ENCODE measurements at places on chromosomes 6 and 20.
A peak's percentile ranks its signal among the peaks of the same experiment; 100 is the strongest.

DNA sequence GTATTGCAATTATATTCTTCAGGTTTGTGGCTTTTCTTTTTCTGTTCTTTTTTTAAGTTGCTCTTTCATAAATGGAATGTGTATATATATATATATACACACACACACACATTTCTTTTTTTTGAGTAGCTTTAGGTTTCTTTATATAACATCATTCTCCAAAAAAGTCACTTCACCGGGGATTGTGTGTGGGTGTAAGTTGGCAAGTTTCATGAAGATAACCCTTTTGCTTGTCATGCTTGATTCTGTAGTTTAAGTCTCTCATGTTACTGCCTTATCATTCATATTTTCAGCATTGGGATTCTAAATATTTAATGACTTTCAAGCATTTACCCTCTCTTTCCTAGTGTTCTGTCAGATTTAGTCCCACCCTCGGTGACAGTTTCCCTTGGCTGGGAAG lies 181.0 kb downstream of the FARS2 start:
- DNase-seq = no peak

DNA sequence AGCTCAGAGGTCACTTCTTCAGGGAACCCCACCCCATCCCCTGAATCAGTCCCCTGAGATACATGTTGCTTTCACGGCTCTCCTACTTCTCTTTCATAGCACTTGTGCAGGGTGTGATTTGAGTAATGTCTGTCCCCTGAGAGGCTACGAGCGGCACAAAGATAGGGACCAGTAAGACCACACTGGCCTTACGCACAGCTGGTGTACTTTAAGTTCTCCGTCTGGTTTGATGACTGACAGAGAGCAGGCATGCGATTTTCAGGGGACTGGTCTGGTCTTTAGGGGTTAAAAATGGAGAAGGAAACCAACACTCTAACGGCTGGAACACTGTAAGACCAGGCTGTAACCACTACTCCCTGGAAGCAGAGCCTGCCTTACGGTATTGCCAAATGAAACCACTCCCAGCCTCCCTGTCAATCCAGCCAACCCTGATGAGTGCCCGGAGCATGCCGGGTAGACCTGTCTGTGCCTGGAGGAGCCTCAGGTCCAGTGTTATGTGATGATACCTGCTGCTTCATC lies 47.1 kb downstream of the ELMO2 start:
- DNase-seq = no peak

GRCh38 chr6:168964138-168964835 lies 289.4 kb downstream of the THBS2 start:
- DNase-seq = no peak

DNA sequence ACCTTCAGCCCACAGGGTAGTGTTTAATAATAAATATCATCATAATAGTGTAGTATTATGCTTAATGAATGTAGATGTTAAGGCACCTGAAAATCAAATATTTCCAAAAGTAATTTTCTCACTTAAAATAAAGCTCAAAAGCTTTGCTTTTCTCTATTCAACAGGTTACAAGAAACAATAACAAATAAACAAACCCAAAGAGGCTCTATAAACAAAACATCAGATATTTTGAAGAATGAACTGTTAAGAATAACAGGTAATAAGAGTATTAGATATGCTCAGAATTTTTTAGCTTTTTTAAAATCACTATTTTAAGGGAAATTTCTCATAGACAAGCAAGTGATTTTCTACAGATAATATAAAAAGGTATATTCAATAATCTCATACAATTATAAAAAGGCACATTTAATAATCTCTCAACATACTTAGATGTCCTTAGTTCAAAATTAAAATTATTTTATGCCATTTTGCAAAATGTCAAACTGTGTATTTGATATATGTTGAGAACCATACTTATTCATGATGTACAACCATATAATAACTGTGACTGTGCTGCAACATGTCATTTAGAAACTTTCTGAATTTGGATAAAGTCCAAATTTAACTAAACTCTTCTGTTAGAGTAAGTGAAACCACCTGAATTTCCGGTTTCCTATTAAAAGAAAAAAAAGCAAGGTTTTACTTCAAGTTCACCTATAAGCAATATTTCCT lies 35.8 kb downstream of the PHIP start:
- DNase-seq = no peak

GRCh38 chr6:30767944-30768301 lies 23.6 kb upstream of the IER3 start:
- no peak for DNase-seq

DNA sequence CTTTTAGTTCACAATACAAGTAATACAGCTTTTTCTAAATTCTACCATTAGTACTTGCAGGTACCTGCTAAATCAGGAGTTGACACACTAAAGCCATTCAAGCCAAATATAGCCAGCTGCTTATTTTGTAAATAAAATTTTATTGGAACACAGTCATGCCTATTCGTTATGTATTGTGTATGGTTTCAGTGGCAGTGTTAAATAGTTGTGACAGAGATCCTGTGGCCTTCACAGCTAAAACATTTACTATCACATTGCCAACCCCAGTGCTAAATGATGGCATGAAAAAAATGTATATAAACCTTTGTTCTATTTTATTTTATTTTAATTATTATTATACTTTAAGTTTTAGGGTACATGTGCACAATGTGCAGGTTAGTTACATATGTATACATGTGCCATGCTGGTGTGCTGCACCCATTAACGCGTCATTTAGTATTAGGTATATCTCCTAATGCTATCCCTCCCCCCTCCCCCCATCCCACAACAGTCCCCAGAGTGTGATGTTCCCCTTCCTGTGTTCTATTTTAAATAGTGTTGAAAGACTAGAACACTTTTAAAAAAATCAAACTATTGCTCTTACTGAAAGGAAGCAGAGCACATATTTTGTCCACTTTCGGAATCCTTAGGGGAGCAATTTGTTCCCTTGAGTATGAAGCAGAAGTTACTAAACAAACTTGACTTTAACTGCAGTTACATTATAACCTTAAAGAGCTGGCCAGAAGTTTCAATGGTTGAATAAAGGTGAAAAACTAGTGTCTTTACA lies 115.7 kb downstream of the PRIM2 start:
- DNase-seq = no peak

GRCh38 chr20:10686356-10687133 lies 12.7 kb upstream of the JAG1 start:
- DNase-seq = no peak

GRCh38 chr20:46307139-46307998 lies 929 bp downstream of the CDH22 start:
- DNase-seq = peak; percentile 41

- DNase-seq = no peak
These were observed 115.8 kb downstream of the FOXO3 start for GRCh38 chr6:108676555-108676954.

GRCh38 chr6:41429506-41430504 lies 94.4 kb downstream of the NCR2 start:
- DNase-seq = no peak
